ENCODE measurements at places on chromosomes 6 and 20.

- DNase-seq: no peak
Measured at GRCh38 chr6:73586416-73586974, 65.7 kb upstream of the EEF1A1 start.

GRCh38 chr20:35901678-35902544, 52.4 kb downstream of the SCAND1 start:
- no peak for DNase-seq

DNA sequence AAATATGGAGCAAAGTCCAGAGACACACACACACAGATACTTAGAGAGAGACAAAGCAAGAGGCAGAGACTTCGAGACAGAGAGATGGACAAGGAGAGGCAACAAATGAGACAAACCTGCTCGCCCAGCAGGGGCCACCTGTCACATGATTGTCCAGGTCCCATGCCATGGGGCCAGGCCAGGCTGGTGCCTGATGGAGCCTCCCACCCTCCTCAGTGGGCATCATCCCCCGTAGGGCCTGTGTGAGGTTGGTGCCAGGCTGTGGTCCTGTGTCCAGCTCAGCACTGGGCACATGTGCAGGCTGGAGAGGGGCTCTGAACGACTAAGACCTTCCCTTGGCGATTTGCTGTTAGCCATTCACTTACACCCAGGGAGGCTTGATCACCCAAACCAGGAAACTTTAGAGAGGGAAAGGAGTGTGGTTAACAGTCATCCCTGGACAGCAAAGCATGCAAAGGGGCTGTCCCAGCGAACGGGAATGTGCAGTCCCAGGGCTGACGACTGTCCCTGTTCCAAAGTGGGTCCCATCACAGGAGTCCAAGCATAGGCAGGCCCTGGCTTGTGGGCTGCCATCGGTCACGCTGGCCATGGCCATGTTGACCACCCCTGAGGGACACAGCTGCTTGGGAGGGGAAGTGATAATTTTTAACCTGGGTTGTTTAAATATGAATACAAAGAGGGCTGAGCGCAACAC, 38.4 kb upstream of the PHACTR3 start:
- no peak for DNase-seq

DNA sequence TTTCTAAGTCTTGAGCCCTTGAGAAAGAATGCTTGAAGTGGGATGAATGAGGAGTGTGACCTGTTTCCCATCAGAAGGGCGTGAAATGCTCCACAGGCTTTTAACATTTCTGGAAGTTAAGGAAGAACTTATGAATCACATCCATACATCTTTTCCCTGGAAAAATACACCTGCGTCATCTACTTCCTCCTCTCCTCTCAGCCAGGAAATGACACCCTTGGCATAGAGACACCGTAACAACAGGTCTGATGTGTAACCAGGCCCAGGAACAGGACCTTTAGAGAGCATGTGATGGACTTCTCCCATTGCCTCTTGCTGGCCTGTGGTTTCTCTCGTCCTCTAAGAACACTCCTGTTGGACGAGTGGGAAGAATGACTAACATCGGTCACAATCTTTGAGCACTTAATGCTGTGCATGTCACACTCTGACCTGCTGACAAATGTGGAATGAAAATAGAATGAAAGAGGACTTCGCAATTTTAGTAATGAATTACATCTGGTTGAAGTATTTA, 28.5 kb upstream of the CITED2 start:
- DNase-seq: no peak

DNA sequence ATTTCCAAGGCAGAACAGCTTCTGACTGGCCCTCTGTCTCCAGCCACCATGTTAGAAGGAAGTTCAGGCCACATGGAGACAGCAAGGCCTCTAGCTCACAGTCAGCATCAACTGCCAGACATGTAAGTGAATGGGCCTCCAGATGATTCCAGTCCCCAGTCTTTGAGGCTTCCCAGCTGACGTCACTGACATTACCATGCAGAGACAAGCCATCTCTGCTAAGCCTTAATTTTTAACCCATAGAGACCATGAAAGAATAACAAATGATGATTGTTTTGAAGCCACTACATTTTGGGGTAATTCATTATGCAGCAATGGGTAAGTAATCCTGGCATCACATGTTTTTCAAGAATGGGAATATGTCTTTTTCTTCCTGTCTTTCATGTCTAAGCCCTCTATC, 11.3 kb upstream of the DEFB129 start:
- no peak for DNase-seq

- DNase-seq: no peak
Measured at GRCh38 chr6:45483501-45483900, 105.8 kb upstream of the SUPT3H start.

DNA sequence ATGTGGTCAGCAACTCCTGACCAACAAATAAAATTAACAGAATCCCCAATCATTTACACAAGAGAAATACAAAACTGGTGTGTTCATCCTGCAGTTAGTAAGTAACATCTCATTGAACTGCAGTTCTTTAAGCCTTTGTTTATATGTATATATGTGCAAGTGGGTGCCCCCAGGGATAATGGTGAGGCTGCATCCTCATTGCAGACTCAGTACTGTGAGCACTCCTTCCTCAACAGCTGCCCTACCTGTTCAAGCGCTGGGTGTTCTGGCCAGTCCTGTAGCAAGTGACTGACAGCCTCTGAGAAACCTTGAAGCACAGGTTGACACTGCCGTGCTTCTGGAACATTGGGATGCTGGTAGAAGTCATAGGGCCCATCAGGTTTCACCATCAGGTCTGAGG, 49.8 kb upstream of the LYRM2 start:
- no peak for DNase-seq

- DNase-seq: no peak
Measured at GRCh38 chr6:170221753-170222400, 69.0 kb downstream of the DLL1 start.

- DNase-seq: no peak
Measured at GRCh38 chr6:87784690-87785089, 82.7 kb upstream of the AKIRIN2 start.

GRCh38 chr6:125022391-125022989, 60.3 kb downstream of the RNF217 start:
- DNase-seq: no peak

- DNase-seq: no peak
Measured at GRCh38 chr6:72322771-72323170, 299.1 kb upstream of the KCNQ5 start.

- DNase-seq: no peak
Measured at GRCh38 chr20:25553819-25554296, 31.5 kb downstream of the NINL start.

DNA sequence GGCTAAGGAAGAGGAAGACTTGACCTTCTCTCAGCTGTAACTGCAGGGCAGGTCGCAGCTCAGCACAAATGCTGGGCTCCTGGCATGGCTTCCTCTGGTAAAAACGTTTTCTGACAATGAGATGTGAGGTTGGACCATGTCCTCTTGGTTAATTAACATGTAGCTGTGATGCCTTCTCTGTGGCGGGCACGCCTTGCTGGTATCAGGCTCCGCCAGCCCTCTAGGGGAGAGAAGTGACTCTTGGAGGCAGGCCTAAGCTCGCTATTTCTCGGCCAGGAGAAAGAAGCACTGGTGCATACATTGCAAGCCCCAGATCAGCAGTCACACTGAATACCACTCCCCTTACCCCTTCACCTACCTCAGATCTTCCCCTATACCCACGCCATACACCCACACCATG, 65.0 kb downstream of the QRSL1 start:
- no peak for DNase-seq

GRCh38 chr20:35279040-35279439, 1.1 kb upstream of the MMP24OS start:
- DNase-seq: no peak

- DNase-seq: no peak
Measured at GRCh38 chr20:61073376-61073775, 178.7 kb upstream of the CDH4 start.

DNA sequence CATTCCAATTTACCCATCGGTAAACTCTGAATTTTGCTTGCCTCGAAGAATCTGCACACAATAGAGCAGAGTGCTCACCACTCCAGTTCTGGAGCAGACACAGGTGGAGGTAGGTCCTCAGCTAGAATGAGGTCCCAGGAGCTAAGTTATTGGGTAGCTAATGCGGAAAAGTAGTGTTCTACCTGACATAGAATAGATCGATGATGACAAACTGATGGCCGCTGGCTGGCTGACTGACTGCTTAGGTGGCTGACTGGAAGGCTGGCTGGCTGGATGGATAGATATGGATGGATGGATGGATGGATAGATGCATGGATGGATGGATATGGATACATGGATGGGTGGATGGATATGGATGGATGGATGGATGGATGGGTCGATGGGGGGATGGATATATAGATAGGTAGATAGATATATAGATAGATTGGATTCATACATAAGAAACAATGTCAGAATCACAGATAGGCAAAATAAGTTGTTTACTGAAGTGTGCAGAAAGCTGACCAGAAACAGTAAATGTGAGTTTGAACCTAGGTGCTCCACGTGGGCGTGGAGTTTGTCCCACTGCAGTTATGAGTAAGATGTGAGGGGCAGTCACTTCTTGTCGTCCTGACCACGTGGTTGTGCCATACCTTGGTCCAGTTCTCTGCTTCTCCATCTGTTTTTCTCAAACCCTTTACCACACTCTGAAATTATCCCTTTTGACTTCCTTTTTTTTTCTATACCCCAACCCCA, 62.1 kb downstream of the TBXT start:
- no peak for DNase-seq

DNA sequence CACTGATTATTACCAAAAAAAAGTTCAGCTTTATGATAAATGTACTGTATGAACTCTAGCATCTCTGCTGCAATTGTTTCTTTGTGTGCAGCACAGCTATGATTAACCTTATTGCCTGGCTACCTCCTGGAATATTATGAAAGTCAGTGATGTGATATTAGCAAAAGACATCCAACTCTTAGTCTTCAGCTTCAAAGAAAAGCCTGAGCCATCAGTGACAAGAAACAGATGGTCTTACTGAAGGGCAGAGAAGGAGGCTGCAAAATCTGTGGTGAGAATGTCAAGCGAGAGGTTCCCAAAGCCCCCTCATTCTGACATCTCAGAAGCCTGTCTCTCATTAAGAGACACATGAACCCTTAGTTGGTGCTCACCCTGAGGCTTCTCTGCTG, 89.4 kb upstream of the TNFAIP3 start:
- no peak for DNase-seq

GRCh38 chr6:5968817-5969734, 37.6 kb downstream of the NRN1 start:
- no peak for DNase-seq

DNA sequence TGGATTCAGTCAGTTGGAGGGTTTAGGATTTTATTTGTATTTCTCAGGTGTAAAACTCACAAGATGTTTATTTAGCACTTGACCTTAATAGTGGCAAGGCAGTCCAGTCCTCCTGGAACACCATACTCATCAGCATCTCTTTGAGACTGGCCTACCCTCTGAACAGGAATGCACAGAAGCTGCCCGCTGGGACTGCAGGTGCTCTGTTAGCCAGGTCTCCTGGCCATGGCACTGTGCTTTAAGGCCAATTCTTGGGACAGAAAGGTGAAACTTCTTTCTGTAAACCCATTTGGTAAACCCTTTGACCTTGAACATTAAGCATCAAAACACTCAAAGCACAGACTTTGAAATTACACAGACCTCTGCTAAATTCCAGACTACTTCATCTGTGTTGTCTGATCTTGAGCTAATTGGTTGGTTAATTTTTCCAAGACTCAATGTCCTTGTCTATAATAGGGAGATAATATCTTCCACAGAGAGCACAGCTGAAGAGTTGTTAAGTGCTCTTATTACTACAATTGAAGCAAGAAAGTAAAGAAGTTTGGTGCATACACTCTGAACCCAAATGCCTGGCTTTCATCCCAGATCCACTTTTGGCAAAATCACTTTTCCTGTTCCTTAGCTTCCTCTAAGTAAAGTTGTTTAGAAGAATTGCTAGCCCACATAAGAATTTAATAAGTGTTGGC, 54.9 kb upstream of the NT5E start:
- no peak for DNase-seq
